RPMI8226 (cell line): ENCODE measurements at places on chromosomes 5 and 9.

DNA sequence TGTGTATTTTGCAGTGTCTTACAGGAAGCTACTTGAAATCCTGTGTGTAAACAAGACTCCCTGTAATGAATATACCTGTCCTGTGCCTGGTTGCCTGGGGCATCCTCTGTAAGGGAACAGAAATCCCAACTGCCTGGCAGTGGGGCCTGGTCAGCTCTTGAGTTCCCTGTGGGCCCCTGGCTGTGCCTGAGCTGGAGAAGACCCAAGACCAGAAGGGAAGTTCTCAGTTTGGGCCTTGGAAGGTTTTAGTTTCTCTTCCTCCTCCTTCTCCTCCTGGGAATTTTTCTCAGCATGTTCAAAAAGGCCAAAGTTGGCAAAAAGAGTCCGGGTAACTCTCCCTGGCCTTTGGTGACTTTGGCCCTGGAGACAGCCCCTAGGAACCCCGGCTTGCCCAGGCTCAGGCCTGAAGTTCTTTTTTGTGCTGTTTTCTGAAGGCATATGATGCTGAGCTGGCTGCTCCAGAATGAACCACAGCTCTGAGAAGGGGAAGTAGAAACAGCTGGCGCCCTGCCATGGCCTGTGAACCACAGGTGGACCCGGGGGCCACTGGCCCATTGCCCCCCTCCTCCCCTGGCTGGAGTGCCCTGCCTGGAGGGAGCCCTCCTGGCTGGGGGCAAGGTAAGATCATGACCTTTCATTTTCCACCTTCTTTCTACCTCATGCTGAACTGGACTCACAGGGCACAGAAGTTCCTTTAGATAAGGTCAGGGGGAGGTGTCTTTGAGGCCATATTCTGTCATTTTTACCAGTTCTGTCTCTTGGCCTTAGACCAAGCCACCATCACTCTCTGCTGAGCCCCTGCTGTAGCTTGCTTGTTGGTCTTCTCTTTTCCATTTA is 5.8 kb downstream of the TMEM268 start:
- peak; percentile 97 for DNase-seq

DNA sequence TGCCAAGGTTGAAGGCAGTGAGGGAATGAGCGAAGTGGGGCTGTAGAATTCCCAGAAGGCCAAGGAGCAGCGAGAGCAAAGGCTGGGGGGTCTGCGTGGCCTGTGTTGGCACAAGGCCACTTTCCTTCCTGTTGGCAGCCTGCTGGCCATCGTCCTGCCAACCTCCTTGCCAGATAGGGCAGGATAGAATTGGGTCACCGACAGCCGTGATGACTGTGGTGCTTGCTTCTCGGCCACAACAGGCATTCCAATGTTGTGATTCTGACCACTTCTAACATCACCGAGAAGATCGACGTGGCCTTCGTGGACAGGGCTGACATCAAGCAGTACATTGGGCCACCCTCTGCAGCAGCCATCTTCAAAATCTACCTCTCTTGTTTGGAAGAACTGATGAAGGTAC is 18.9 kb downstream of the TRIP13 start:
- DNase-seq, result no peak

DNA sequence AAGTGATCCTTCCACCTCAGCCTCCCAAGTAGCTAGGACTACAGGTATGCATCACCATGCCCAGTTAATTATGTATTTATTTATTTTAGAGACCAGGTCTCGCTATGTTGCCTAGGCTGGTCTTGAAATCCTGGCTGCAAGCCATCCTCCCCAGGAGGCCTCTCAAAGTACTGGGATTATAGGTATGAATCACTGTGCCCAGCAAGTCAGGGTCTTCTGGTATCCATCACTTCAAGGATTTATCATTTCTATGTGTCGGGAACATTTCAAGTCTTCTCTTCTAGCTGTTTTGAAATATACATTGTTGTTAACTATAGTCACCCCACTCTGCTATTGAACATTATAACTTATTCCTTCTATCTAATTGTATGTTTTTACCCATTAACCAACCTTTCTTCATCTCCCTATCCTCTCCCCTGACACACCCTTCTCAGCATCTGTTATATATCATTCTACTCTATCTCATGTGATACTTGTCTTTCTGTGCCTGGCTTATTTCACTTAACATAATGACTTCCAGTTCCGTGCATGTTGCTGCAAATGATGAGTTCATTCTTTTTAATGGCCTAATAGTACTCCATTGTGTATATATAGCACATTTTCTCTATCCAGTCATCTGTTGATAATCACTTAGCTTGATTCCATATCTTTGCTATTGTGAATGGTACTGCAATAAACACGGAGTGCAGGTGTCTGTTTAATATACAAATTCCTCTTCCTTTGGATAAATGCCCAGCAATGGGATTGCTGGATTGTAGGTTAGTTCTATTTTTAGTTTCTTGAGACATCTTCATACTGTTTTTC is 26.4 kb downstream of the UTP15 start:
- no peak for DNase-seq

DNA sequence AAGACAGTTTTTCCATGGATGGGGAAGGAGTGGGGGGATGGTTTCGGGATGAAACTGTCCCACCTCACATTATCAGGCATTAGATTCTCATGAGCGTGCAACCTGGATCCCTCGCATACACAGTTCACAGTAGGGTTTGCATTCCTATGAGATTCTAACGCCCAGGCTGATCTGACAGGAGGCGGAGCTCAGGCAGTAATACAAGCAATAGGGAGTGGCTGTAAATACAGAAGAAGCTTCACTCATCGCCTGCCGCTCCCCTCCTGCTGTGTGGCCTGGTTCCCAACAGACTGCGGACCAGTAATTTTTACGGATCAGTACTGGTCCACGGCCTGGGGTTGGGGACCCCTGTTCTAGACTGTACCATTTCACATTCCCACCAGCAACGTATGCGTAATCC is 68.3 kb upstream of the OTULINL start:
- DNase-seq, result no peak

DNA sequence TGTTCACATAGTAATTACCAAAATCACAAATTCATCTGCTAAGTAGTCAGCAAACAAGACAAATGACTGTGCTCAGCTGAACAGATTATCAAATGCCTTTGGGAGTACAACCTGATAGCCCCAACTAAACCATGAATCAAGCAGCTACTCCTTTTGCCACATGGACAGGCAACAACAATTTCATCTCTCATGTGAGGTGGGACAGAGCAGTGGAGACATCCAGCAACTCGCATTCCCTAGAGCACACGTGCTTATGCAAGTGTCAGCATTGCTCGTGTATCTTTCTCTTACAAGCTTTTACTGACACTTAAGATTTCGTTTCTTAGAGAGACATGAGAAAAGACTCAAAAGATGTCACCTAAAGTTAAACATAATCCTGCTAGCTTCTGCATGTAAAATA is 42.7 kb upstream of the PPP2R2B start:
- no peak for DNase-seq

GRCh38 chr5:38453506-38453905 is 102.9 kb downstream of the LIFR start:
- peak; percentile 77 for DNase-seq

DNA sequence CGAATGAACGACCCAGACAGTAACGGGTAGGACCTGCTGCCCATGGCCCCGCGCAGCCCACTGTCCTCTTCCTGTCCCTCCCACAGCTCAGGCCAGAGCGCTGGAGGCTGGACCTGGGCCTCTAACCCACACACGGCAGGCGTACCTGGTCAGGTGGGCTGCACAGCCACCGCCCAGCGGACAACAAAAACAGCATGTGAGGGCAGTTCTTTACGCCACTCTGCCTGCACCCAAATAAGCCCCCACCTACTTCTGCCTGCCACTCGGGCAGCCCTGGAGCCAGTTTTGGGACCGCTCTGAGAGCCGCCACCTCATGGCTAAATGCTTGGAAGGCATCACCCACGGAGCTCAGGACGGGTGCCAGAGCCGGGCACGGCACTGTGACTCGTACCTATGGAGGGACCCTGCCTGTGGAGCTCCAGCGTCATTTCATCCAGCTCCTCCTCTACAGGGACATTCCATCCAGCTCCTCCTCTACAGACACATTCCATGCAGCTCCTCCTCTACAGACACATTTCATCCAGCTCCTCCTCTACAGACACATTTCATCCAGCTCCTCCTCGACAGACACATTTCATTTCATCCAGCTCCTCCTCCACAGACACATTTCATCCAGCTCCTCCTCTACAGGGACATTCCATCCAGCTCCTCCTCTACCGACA is 18.9 kb downstream of the CLPTM1L start:
- no peak for DNase-seq

- peak; percentile 46 for DNase-seq
These were observed 46.6 kb downstream of the CYFIP2 start for GRCh38 chr5:157312492-157312891.

- DNase-seq, result no peak
These were observed 76.6 kb upstream of the SPTLC1 start for GRCh38 chr9:92191801-92192200.

- DNase-seq, result no peak
These were observed 63.4 kb downstream of the BARX1 start for GRCh38 chr9:93891549-93892310.

DNA sequence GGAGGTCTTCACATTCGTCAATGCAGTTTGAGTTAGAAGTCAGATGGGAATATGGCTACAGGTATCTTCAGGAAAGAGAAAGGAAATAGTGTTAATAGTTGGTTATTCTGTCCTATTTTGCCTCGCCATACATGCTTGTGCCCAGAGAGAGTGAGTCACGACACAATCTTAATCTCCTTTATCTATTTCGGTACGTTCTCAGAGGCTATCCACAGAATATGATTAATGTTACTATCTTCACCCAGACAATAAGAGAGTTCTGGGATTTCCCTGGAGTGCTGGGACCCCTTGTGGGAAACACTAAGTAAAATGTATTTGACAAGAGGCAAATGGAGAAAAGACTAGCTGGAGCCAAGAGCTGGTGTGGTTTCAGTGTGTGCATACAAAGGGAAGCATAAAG is 25.5 kb downstream of the MINAR2 start:
- DNase-seq, result no peak

- DNase-seq, result no peak
These were observed 32.4 kb downstream of the FYB1 start for GRCh38 chr5:39186722-39187539.

- DNase-seq, result no peak
These were observed 32.2 kb upstream of the TNFAIP8 start for GRCh38 chr5:119323601-119324000.

DNA sequence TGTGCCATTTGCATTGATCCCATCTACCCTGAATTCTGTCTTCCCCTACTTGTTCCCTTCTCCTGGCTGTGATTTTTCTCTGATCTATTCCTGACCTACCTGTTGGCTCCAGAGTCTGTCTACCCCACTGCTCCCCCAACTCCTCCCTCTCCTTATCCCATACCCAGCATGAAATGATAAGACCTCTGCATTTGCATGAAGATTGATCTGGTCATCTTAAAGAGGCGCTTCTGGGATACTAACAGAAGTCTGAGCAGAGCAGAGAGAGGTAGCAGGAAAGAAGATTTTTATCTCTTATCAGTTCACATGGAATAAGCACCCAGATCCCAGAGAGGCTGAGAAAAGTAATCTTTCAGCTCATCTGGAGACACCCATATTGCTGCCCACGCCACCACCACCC is 18.3 kb upstream of the GLIPR2 start:
- no peak for DNase-seq
